ENCODE measurements at places on chromosomes 11 and 22.

DNA sequence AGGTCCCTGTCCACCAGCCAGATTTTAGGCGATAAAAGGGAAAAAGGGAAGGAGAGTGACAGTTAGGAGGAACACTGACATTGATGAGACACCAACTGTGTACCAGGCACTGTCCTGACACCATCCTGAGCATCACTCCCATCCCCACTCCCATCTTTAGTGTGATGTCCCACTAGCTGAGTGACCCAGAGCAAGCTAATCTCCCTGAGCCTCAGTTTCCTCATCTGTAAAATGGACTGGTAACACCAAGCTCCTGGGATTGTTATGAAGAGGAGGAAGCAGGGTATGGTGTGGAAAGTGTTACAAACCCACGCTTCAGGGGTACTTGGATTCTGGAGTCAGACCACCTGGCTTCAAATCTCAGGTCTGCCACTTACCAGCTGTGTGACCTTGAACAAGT lies 8.5 kb upstream of the P2RY6 start:
- DNase-seq: no peak

GRCh38 chr11:46335890-46336562 lies 11.2 kb upstream of the DGKZ start:
- no peak for DNase-seq

DNA sequence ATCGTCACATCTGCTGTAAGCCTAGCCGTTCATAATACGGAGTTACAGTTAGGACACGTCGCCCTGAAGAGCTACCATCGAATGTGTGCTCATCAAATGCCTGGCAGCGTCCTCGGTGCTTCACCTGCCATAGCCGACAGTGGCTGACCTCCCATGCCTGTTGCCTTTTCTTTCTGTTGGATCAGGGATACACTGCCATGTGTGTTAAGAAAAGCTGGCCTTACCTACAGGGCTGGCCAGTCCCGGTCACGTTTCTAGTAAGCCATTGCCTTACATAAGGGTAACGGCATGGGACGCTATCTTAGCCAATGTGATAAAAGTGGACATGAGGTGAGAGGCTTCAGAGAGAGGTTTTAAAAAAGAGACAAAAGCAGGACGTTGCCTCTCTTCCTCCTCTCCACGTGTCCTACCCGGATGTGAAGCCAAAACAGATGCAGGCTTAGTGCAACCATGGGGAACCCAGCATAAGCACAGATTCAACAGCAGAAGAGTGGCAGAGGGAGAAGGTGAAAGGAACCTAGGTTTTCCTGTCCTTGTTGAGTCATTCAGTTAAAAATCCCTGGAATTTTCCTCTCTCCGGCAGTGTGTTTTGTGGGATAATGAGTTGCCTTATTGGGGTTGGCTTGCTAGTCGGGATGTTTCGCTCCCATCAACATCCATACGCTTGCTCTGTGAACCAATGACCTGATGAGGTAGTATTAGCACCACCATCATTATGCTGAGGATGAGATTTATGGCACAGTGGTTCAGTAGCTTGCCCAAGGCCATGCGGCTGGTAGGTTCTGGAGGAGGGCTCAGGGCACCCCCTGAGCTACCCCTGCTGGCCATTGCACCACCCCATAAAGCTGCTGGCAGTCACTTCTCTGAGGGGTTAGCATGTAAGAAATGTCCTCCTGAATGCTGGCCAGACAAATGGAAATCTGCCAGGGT lies 67.4 kb upstream of the B3GAT1 start:
- DNase-seq: no peak

- no peak for DNase-seq
These were observed 60.4 kb downstream of the RDX start for GRCh38 chr11:110235966-110236365.

GRCh38 chr11:37124384-37124783 lies 526.3 kb upstream of the RAG2 start:
- no peak for DNase-seq

GRCh38 chr11:75780888-75781287 lies 12.3 kb downstream of the DGAT2 start:
- no peak for DNase-seq
